Osteoblast (primary cell): ENCODE measurements at places on chromosomes 4 and X.

- DNase-seq, result peak; percentile 86
Measured at GRCh38 chr4:2059726-2060602, 837 bp downstream of the NAT8L start.

DNA sequence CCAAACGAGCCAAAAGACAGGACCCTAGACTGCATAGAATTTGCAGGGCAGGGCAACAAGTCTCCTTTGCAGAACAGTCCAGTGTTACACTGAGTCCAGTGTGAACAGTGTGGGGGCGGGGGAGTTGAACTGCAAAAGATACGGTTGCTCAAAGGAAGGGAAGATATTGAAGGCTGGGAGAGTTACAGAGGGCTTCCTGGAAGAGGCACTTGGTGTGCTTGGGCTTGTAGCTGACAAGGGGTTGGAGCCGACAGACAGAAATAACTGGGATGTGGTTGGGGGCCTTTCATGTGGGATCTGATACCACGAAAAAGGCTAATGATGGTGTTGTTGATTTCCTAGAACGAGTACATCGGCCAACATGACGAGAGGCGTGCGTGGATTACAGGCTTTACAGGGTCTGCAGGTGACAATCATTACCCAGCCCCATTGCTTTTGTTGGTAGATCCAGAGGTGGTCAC, 6.1 kb downstream of the XPNPEP2 start:
- DNase-seq, result no peak

DNA sequence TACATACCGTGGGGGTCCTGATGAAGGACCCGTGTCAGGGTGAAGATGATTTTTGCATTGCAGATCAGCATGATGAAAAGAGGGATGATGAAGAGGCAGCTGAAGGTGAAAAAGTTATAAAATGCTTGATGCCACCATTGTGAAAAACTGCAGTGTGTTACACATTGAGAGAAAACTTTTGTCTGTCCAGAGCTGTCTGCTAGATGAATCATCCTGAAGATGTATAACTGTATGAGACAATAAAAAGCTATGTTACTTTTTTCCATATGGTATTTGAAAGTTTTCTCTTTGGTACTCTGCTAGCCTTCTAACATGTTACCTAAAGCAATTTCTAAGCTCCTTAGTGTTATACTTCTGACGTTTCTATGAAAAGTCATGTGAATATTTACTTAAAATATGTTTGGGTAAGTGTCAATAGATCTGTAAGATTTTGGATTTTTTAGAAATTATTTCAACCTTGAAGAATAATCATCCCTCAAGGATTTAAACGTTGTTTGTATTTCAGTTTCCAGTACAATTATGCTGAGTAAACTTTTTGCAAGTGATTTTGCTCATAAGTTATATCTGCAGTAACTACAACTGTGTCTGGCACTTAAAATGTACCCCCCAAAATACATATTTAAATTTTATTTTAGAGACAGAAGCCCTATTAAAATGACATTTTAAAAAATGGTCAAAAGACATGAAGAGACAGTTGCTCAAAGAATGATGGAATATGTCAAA, 9.5 kb downstream of the GNRHR start:
- DNase-seq, result no peak

DNA sequence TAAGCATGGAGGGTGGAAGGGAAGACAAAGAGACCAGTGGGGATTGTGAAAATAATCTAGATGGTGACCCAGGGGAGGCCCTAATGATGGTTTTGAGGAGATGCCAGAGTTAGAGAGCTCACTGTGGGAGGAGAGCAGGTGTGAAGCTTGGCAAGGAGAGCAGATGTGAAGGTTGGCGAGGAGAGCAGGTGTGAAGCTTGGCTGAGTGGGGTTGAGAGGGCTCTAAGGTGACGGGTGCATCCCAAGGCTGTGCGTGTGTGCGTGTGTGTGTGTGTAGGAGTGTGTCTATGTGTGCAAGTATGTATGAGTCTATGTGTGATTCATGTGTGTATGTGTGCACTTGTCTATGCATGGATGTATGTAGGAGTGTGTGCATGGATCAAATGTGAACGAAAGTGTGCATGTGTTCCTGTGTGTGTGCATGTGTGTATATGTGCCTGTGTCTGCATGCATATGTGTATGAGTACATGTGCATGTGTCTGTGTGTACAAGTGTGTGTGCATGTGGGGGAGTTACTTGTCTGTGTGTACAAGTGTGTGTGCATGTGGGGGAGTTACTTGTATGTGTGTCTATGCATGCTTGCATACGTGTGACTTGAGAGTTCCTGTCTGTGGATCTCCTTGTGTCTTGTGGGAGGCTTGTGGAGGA, 72.0 kb downstream of the EVC start:
- no peak for DNase-seq

GRCh38 chrX:68588602-68589371, 58.7 kb upstream of the STARD8 start:
- peak; percentile 23 for DNase-seq

DNA sequence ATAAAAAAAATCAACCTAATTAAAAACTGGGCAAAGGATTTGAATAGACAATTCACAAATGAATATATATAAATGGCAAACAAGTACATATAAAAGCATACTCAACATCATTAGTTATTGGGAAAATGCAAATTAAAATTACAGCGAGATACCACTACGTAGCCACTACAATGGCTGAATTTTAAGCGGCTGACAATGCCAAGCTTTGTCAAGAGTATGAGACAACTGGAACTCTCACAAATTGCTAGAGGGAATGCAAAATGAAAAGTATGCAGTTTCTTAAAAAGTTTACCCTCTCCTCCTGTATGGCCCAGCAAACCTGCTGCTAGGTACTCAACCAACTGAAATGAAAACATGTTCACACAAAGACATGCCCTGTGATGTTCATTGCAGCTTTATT, 34.8 kb downstream of the ZFP42 start:
- DNase-seq, result no peak

- DNase-seq, result peak; percentile 48
Measured at GRCh38 chr4:53767482-53767881, 176.2 kb upstream of the LNX1 start.

GRCh38 chr4:81600520-81601357, 129.0 kb upstream of the RASGEF1B start:
- no peak for DNase-seq

DNA sequence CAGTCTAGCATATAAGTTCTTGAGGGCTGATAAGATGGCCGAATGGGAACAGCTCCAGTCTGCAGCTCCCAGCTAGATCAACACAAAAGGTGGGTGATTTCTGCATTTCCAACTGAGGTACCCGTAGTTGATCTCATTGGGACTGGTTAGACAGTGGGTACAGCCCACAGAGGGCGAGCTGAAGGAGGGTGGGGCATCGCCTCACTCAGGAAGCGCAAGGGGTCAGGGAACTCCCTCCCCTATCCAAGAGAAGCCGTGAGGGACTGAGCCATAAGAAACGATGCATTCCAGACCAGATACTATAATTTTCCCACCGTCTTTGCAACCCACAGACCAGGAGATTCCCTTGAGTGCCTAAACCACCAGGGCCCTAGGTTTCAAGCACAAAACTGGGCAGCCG, 109.0 kb downstream of the RPS6KA6 start:
- DNase-seq, result no peak

DNA sequence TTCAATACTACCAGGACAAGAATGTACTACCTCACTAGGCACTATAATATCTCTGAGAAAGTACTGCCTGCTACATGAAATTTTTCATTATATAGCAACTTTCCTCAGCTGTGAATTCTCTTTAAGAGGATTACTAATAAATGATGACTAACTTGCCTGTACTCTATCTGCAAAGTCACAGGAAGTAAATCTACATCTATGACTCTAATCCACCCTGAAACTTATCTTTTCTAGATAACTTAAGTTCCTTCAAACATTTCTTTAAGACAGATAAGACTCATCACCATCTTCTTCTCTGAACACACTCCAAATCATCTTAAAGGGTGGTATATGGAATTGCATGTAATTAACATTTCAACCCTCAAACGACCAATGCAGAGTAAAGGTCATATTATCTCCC, 28.8 kb downstream of the RPS6KA3 start:
- DNase-seq, result no peak

DNA sequence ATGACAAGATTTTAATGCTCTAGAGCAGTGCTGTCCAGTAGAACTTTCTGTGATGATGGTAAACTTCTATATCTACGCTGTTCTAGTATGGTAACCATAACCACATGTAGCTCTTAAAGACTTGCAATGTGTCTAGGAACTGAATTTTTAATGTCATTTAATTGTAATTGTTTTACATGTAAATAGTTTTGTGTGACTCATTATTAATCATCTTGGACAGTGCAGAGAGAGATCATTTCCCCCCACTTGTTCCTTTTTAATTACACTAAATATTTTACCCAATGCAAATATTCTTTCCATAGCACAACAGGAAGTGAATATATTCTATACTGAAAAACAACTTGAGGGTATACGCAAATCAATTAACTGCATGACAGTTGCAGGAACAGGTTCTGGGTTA, 5.8 kb downstream of the ATG4A start:
- DNase-seq, result no peak
